Left renal pelvis (tissue), 4 donors: ENCODE measurements at places on chromosomes 12 and 14.

- no peak for DNase-seq
These were observed 159.3 kb downstream of the SLC25A21 start for GRCh38 chr14:37013078-37013477.

DNA sequence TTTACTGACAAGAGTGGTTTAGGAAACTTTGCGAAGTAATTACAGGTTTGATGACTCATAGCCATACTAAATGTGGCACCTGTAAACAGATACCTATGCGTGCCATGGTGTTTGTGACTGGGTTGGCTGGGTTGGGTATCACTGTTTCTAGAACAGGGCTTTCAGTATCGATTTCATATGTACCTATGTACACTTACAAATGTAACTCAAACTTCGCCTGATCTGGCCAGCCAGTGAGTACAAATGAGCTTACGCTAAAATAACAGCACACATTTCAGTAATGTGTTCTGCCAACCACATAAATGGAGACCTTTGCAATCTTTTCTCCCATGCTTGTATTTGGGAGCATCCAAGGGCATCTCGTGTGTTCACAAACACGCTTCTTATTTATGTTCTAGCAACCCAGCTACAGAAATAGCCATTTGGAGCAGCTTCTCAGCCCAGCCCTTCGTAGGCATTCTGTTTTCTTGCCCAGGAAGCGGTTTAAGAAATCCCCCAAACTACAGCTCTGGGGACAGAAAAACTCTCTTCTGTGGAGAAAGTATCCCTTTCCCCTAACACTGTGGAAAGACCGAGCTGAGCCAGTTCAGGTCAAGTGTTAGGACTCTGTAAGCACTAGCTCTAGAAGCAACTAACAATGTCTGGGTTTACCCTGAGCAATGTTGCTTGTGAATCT, 42.3 kb upstream of the MDM1 start:
- DNase-seq = no peak

- DNase-seq = no peak
These were observed 1.0 kb upstream of the KRT18 start for GRCh38 chr12:52947738-52948423.

GRCh38 chr12:13670285-13670866, 311.0 kb downstream of the GRIN2B start:
- no peak for DNase-seq

DNA sequence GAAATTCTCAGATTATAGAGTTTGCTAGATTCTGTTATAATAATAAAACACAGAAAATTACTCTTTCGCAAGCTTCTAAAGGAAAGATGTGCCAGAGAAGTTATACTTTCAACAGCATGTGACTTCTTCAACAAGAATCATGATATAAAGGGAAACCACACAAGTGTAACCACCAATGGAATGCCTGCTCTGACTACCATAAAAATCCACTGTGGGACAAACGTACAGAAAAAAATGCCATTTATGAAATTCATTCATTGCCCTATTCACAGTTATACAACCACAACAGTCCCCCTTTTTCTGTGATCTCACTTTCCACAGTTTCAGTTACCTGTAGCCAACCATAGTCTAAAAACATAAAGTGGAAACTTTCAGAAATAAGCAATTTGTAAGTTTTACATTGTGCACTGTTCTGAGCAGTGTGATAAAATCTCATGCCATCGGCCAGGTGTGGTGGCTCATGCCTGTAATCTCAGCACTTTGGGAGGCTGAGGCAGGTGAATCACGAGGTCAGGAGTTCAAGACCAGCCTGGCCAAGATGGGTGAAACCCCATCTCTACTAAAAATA, 3.2 kb downstream of the CATSPERB start:
- DNase-seq = no peak

DNA sequence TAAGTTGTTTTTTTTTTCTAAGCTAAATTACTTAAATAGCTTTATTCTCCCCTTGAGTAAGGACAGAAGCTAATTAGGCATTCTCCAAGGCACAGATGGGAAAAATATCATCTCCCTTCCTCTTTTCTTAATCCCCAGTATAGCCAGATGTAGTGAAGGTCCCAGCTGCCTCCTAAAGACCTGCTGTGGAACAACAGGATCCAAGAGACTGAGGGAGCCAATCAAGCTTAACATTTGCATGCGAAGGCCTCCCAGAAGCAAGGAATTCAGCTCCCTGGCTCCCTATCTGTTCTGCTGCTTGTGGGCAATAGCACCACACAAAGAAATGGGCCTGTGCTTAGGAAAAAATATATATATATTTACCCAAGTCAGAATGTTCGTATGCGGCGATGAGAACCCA, 255.2 kb downstream of the SYT1 start:
- DNase-seq = no peak

GRCh38 chr12:80857311-80857710, 80.4 kb downstream of the LIN7A start:
- DNase-seq = no peak

DNA sequence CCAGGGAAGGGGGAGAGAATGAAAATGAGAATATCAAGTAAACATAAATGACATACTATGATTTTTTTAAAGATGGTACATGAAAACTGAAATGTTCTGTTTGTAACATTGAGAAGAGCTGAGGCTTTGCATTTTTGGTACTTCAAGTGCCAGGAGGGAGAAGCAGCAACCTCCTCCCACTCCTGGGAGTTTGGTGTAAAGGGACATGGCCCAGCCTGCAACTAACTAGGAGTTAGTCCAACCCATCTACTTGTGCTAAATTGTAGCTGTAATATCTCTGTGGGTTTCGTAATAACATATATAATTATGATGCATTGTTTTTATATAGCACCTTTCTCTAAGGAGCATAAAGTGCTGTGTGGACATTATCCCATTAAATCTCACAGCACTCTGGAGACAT, 517.5 kb downstream of the NELL2 start:
- no peak for DNase-seq

- no peak for DNase-seq
These were observed 35.1 kb upstream of the TBC1D15 start for GRCh38 chr12:71804505-71804904.

GRCh38 chr12:14422516-14423230, 57.2 kb downstream of the ATF7IP start:
- DNase-seq = no peak
